Retinal pigment epithelial cell (primary cell): ENCODE measurements at places on chromosomes 11 and 22.

DNA sequence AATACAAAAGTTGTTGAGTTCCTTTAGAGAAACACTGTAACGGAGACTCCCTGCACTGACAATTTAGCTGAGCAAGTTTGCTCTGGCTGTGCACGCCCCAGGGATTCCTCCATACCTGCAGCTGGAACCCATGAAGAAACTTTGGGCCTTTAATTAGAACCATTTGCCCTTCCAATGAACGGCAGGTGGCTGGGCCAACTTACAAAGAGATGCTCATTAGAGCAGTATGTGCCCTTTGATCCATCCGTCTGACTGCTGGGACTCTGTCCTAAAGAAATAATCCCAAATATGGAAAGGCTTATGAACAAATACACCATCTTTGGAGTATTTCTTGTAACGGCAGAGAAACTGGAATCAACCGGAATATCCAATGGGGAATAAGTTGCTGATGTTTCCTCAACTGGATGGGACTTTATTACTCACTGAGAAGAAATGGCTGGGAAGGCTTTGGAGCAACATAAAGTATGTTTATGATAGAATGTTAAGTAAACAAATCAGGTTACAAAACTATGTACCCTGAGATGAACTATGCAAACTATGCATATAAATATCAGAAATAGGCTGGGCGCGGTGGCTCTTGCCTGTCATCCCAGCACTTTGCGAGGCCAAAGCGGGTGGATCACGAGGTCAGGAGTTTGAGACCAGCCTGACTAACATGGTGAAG lies 24.4 kb upstream of the FBLN1 start:
- no peak for DNase-seq

DNA sequence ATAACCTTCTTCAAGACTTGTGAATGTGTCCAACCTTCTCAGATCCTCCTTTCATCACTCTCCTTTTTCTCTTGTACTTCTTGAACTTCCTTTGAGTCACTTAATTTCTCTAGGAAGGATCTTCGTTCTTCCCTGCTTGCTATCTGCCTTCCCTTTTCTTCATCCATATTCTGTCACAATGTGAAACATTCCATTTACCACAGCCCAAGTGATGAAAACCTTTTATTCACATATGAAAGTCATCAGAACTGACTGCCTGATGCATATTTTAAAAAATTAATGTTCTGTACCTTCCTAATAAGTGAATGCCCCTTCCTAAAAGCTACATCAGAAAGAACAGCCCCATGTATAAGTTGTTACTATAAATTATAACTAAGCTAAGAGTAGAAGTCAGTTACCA lies 520.4 kb upstream of the LUZP2 start:
- no peak for DNase-seq

GRCh38 chr11:83862691-83863090 lies 576.5 kb upstream of the CCDC90B start:
- no peak for DNase-seq

GRCh38 chr11:63999349-64000025 lies 13.2 kb downstream of the OTUB1 start:
- DNase-seq = no peak

DNA sequence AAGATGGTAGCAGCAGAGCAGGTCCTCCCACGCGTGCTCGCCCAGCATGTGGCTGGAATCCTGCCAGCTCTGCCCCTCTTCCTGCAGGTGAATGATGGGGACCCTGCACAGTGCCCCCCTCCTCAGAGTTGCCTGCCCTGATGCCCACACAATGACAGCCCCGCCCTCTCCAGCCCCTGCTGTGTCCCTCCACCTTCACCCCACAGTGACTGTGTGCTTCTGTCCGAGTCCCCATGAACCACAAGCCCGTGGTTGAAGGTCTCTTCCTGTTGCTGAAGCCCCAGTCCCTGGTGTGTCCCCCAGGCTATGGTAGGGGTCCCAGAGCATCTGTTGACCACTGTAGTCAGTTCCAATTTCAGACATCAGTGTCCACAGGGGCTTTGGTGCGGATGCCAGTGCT lies 71.0 kb downstream of the BRD1 start:
- DNase-seq = no peak

GRCh38 chr22:43889201-43889859 lies 2.5 kb downstream of the PNPLA5 start:
- DNase-seq = no peak

GRCh38 chr11:63793161-63793560 lies 20.1 kb upstream of the SPINDOC start:
- no peak for DNase-seq

GRCh38 chr11:117226388-117227385 lies 5.2 kb downstream of the PCSK7 start:
- peak; percentile 24 for DNase-seq

GRCh38 chr22:48941033-48941902 lies 886.4 kb downstream of the BRD1 start:
- no peak for DNase-seq

DNA sequence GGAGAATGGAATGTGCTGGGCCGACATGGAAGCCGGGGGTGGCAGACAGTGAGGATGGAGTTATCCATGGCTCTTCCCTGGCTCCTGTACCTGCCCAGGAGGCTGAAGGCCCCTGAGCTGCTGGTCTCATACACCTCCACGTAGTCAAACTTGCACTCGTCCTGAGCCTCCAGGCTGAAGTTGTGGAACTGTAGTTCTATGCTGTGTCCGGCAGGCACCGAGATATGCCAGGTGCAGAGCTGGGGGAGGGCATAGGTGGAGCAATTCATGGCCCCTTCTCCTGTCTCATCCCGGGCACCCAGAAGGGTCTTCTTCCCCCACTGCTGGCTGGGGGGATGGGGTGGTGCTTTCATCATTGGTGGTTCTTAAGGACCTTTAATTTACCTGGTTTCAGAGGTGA lies 2.8 kb downstream of the MFRP start:
- no peak for DNase-seq

DNA sequence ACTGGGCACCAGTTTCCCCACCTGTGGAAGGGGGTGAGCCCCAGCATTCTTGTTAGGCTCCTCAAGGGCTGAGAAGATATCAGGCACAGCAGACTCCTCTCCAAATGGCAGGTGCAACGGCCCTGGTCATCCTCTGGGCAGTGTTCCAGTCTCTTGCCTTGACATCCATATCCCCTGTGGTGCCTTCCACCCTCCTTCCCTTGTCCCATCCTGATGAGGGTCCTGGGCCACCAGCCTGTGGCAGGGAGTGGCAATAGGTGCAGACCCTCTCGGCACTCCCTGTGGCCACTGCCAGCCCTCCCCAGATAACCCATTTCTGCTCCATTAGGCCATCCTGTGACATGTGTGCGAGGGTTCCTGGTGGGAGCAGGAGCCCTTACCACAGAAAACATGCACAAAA lies 78.8 kb upstream of the NECTIN1 start:
- DNase-seq = no peak

DNA sequence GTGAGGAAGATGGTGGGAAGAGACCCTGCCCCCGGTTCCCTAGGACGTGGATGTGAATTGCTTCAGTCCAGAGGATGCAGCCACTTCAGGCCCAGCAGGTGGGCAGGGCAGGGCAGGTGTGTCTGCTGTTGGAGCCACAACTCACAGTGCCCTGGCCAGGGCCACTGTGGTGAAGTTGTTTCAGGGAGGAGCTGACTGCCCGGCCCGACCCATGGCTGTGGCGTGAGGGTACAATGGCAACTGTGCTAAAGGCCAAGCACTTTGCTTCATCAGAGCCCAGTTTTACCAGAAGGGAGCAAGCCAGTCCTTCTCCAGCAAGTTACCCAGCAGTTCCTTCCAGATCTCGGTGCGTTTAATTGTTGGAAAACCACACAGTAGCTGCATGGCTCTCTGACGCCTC lies 1174.4 kb downstream of the BRD1 start:
- no peak for DNase-seq

DNA sequence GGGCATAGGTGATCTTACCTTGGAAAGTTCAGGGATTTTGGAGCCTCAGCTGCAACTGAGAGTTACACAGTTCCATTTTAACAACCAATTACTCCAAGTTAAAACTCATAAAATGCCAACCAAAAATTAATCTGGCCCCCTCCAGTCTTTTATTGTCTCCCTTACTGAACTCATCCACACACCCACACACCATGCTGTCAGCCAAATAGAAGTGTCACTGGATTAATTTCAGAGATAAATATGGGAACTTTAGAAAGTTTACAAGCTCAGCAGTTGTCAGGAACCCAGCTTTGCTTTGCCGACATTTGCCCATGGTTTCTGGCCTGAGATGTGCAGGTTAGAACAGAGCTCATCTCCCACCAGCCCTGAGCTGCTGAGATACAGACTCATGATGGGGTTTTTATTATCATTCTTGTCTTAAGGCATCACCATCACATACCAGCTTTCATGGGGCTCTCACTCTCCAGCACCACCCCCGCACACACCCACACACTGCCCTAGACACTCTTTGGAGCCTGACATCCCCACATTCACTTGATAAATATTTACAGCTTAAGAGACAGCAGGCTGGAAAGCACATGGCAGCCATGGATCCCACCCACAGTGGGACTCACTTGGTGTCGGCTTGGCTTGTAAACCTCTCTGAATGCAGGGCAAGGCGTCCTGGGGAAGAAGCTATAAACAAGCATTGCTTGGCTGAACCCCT lies 23.7 kb upstream of the CTR9 start:
- DNase-seq = no peak

GRCh38 chr11:121688860-121689614 lies 236.3 kb upstream of the SORL1-AS1 start:
- DNase-seq = no peak

DNA sequence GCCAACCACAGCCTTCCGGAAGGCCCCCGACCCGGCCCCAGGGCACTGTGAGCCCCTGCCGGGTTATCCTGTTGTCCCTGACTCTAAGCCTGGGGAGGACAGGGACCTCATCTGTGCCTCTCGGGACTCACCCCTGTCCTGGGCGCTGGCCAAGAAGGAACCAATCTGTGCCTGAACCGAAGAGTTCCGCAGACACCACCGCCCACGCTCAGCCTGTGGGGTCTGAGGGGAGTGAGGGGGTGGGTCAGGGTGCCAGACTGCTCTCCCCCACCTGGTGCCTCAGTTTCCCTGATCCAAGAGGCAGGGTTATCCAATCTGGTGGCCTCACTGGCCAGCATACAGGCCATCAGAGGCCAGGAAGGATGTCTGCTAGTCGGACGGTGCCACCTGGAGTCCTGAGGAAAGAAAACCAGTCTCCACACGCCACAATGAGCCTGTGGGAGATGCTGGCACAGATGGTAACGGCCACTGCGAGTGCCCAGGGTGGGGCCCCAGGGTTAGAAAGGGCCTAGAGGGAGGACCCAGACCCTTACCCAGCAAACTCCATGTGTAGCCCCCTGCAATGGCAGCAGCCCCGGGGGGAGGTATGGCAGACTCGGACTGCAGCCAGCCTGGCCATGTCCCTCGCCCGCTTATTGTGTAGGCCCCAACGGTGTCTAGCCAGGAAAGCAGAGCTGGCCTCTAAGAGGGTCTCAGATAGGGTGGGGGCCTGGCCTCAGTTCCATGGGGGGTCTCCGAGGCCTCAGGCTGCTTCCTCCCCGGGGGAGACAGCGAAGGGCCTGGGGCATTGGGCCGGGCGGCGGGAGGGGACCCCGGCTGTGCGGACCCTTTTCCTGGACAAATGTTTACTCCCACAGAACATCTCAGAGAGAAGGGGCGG lies 827 bp upstream of the TNNT3 start:
- DNase-seq = no peak

- DNase-seq = no peak
Observed at GRCh38 chr22:33112580-33112979, 54.4 kb upstream of the SYN3 start.

- DNase-seq = no peak
Observed at GRCh38 chr22:20748731-20749428, 25.0 kb upstream of the SERPIND1 start.

DNA sequence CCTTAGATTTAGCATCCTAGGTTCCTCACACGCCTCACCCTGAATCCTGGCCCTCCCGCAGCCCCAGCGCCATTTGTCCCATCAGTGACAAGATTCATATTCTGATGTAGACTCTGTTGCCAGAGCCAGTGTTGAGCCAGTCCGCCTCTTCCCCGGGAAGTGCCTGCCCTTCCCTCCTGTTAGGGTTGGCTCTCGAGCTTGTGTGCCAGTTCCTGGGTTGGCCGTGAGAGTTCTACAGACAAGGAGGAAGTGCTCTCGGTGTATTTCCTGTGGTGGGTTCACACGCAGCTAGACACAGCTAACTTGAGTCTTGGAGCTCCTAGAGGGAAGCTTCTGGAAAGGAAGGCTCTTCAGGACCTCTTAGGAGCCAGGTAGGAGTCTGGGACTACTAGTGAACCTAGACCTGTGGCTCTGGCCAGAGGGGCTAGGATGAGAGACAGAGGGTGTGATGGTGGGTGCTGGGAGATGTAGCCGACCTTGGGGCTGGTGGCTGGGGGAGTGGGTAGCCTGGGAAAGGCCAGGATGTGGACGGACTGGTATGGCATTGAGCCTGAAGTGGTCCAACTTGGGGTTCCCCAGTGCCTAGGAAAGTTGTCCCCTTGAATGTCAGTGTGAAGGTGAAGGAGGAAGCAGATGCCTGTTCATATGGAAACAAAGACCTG lies at the start of gene IL18BP:
TSS of gene IL18BP (plus strand) at position 261 of the 662 bp plus-strand sequence. CDS start 1,076 bp downstream, outside the sequence.
- no peak for DNase-seq

DNA sequence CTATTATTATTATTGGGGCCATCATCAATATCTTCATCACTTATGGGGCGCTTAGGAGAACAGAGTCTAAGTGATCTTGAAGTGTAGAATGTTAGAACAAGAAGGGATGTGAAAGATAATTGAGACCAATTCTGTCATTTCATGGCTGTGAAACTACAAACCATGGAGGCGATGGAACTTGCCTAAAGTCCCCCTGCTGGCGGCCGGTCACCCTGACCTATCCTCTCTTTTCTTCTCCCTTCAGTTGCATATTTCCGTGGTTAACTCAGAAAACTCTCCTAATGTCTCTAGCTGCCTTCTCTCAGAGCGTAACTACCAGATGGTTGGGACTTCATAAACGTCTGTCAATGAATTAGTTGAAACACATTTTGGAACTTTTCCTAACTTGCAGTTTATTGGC lies 6.6 kb upstream of the OR4B1 start:
- DNase-seq = no peak
